ENCODE measurements at places on chromosomes 2 and 18.

DNA sequence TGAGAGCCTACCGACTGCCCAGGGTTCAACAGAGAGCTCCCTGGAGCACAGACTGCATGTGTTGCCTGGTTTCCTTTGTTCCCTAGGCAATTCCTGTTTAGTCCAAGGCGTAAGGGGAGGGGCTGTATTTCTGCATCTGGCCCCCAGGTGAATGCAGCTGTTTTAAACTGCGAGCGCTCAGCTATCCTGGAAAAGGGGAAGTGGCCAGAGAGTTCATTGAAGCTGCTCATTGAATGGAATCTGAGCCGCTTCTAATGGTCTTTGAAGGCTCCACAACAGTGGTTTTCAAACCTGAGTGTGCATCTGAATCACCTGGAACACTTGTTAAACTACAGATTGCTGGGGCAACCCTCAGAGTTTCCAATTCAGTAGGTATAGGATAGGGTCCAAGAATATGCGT is 18.1 kb downstream of the MAPK4 start:
- DNase-seq, result no peak

DNA sequence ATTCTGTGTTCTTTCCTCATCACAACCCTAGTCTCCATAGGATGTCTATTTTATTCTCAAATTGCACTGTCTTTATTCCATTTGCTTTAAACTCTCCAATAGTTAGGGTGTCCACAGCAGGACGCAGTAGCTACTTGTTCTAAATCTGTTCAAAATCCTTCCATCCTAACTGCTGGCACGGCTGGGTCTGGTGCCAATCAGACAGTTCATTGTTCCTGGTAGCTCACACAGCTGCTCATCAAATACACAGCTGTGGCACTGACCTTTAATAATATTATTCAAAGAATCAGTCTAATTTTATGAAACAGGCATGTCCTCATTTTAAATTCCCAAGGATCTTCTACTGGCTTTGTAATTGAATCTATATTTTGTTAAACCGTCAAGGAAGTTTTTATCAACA is 59.7 kb upstream of the TMEFF2 start:
- no peak for DNase-seq

DNA sequence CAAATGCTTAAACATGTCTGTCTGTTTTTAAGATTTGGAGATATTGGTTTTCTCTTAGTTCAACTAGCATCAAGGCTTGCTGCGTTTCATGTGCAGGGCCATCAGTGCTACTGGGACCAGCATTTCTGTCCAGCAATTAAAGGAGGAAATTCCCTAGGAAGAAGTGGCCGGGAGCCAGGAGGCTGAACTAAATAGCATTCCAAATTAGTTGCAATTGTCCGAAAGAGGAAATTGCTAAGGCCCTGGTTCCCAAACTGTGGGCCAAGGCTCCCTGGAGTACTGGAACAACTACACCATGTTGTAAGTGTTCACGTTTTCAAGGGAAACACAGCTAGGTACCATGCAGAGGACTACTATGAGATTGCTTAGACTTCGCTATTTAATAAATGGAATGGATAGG is 257.9 kb downstream of the PTPRM start:
- DNase-seq, result no peak

GRCh38 chr2:67600222-67600871 is 203.2 kb downstream of the ETAA1 start:
- DNase-seq, result no peak

DNA sequence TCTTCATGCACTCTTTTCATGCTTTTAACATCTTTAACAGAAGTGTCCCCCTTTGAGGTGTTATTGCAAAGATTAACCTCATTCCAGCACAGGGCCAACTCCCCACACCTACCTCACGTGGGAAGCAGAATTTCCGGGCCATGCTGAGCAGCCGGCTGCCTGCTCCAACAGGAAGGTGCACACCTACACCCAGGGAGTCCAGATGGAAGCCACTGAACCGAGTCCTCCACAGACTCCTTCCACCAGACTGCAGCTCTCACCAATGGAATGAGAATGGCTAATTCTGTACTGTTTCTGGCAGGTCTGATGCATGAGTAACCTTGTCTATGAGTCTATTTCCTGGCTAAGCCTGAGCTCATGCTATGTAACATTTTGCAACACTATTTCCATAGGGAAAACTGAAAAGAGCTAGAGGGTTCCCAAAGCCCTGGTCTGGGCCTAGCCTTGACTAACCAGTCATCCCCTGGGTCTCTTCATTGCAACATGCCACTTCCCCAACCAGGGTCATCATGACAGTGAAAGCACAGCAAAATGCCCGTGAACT is 11.0 kb downstream of the ERFE start:
- DNase-seq, result no peak

GRCh38 chr2:66069937-66070720 is 364.8 kb upstream of the MEIS1 start:
- DNase-seq, result no peak

- DNase-seq, result no peak
Observed at GRCh38 chr2:113181258-113182051, 7.7 kb downstream of the PSD4 start.

GRCh38 chr2:237321746-237322145 is 92.2 kb downstream of the COL6A3 start:
- DNase-seq, result no peak

Data from stimulated activated CD4-positive, alpha-beta T cell treated with anti-CD3 and anti-CD28 coated beads, Interleukin-4, amount 100 ng/mL, for 4 hours (primary cell).